Pulmonary artery endothelial cell (primary cell): ENCODE measurements at places on chromosomes 5 and 9. TPM values are rescaled to one million over a fixed set of nuclear protein-coding genes. Genes with fewer than 3 reads are reported as not detected.

The CCDC192 gene
- total RNA-seq, result not detected in 2 replicates

The SHOC1 gene
- not detected in 2 replicates for total RNA-seq

The DNAJC21 gene
- 29.9 and 53.2 TPM in 2 replicates for total RNA-seq

The PCDHA12 gene
- 0.07 TPM in 1 of 2 replicates, not detected in the other for total RNA-seq

The IFNA21 gene
- total RNA-seq, result not detected in 2 replicates

The ACOT12 gene
- 0.13 TPM in 1 of 2 replicates, not detected in the other for total RNA-seq

The TNC gene
- total RNA-seq, result 0.07 TPM in 2 replicates

The UNC5A gene
- total RNA-seq, result 0.42 and 1.6 TPM in 2 replicates

The CATSPER3 gene
- total RNA-seq, result 0.07 TPM in 1 of 2 replicates, not detected in the other
